Mammary microvascular endothelial cell (primary cell): ENCODE measurements at places on chromosomes 2 and 18. TPM values are rescaled to one million over a fixed set of nuclear protein-coding genes. Genes with fewer than 3 reads are reported as not detected.

Gene CNTNAP5
- total RNA-seq = not detected in 2 replicates

Gene RALB
- 72.7 and 77.7 TPM in 2 replicates for total RNA-seq

Gene ERBB4
- under 0.01 and 0.07 TPM in 2 replicates for total RNA-seq

Gene RESP18
- not detected in 2 replicates for total RNA-seq

Gene PROKR1
- total RNA-seq = not detected in 2 replicates
